ENCODE measurements at places on chromosomes 5 and 9. TPM values are rescaled to one million over a fixed set of nuclear protein-coding genes. Genes with fewer than 3 reads are reported as not detected.
A peak's percentile ranks its signal among the peaks of the same experiment; 100 is the strongest.

GRCh38 chr5:133969654-133970324 is 1.4 kb upstream of the C5orf15 start:
- DNase-seq, result no peak

GRCh38 chr9:8649807-8650206 is 850.2 kb upstream of the DMAC1 start:
- no peak for DNase-seq

GRCh38 chr5:6319116-6319515 is 59.2 kb downstream of the MED10 start:
- DNase-seq, result no peak

- DNase-seq, result no peak
Measured at GRCh38 chr5:130759061-130759460, 406.0 kb downstream of the HINT1 start.

GRCh38 chr9:93620041-93620506 is 43.7 kb downstream of the PHF2 start:
- no peak for DNase-seq

DNA sequence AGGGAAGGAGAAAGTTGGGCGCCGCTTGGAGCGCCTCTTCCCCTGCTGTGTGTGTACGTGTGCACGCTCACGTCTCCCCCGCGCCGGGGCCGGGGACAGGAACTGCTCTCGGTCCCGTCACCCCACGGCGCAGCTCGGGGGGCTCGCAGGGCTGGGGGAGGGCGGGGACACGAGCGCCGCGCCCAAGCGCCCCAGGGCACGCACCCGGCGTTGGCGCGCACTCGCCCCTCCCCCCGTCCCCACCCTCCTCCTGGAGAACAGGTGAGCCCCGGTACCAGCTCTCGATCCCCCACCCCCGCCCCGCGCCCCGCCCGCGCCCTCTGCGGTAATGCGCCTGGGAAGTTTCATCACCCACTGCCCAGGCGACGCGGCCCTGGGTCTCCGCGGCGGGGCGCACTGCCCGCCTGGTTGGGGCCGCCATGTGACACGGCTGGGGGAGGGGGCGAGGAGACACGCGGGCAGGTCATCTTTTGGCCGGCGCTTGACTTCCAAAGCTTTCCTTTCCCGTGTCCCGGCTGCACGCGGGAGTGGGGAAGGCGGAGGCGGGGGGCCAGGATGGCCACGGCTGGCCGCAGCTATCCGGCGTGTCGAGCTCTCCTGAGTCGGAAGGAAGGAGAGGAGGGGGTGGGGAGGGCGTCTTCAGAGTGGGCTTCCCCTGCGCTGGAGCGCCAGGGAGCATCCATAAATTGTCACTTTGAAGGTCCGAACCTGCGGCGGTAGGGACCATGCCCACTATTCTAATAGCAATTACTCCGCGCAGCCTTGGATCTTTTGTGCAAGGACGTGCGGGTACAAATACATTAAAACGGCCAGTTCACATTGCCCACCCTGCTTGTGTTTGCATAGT is 1.5 kb upstream of the STC2 start:
- DNase-seq, result peak; percentile 24

GRCh38 chr5:151733358-151734063 is 24.9 kb downstream of the ATOX1 start:
- no peak for DNase-seq

DNA sequence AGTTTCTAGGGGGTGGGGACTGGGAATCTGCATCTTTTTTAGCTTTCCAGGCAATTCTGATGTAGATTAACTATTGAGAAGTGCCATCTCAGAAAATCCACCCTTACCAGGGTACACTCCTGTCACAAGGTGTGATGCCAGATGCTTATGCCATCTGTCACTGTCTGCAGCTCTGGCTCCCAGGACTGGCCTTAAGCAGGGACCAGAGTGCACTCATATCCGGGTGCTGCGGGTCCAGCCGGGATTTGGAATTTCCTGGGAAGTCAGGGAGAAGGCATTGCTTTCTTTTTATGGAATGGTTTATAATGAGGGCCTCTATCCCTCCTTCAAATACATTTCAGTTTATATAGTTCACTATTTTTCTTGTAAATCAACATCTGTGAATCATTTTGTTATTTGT is 92.6 kb downstream of the TMEM174 start:
- no peak for DNase-seq

DNA sequence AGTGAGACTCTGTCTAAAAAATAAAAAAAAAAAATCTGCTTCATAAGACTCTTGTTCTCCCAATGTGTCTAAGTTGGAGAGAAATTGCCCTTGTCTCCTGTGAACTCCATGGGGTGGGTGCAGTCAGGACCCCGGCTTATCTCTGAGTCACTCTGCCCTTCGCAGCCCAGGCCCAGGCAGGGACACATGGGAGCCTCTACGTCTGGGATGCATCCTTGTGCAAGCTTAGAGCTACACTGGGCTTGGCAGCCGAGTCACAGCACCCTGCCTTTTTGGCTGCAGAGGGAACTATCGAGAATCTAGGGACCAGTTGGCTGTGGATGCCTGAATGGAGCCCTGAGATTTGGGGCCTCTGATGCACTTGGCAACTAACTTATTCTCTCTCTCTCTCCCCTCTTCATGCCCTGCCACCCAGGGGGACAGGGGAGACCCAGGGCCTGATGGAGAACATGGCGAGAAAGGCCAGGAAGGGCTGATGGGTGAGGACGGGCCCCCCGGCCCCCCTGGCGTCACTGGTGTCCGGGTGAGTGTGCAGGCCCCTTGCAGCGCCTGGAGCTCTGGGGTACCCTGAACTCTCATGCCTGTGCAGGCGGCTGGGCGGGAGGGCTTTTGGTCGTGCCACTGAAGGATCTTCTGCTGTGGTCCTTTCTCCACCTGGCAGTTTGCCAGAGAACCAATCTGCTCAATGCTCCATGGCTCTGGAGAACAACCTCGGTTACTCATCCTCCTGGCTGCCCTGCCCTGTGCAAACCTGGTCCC is 47.5 kb upstream of the ORM1 start:
- DNase-seq, result no peak

The PCDHB5 gene
- 23.6 TPM for total RNA-seq

The SPATA31A3 gene
- not detected for total RNA-seq

DNA sequence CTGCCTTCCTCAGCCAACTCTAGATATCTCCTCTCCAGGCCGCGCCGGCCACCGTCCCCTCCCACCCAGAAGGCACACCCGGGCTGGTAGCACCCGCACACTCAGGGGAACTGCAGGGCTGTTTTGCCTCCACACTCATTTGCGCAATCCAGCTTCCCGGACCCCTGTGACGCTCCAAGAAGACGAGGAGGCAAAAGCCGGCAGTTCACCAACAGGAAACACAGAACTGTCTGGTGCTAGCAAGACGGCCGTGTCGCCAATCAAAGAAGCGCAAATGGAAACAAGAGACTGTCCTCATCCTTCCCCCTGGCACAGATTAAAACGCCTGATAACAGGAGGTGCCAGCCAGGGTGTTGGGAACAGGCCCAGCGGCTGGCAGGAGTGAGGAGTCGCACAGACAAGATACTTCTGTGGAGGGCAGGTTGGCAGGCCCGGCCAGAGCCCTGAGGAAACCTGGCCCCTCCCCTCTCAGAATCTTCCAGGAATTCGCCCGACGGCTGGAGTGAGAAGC is 7.8 kb downstream of the AGPAT2 start:
- peak; percentile 90 for DNase-seq

- no peak for DNase-seq
Measured at GRCh38 chr5:1636981-1637638, 113.3 kb upstream of the LPCAT1 start.

The SPINK7 gene
- not detected for total RNA-seq

GRCh38 chr5:40404613-40405012 is 275.1 kb upstream of the PTGER4 start:
- no peak for DNase-seq

- DNase-seq, result no peak
Measured at GRCh38 chr5:113896789-113897188, 383.3 kb downstream of the YTHDC2 start.

Data from A673 (cell line).